Mesothelial cell of epicardium (in vitro differentiated cells): ENCODE measurements at places on chromosomes 2 and 18. TPM values are rescaled to one million over a fixed set of nuclear protein-coding genes. Genes with fewer than 3 reads are reported as not detected.

DNA sequence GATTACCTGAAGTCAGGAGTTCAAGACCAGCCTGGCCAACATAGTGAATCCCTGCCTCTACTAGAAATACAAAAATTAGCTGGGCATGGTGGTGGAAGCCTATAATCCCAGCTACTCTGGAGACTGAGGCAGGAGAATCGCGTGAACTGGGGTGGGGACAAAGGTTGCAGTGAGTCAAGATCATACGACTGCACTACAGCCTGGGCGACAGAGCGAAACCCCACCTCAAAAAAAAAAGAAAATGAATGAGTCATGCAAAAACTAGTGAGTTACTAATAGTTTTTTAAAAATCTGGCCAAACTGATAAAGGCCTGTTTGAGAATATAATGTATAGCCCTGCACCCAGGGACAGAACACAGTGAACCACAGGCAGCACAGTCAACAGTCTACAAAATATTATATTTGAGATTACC is 17.5 kb downstream of the AFG3L2 start:
- DNase-seq, result no peak

- DNase-seq, result no peak
Observed at GRCh38 chr2:73386342-73386868, 769 bp downstream of the ALMS1 start.

DNA sequence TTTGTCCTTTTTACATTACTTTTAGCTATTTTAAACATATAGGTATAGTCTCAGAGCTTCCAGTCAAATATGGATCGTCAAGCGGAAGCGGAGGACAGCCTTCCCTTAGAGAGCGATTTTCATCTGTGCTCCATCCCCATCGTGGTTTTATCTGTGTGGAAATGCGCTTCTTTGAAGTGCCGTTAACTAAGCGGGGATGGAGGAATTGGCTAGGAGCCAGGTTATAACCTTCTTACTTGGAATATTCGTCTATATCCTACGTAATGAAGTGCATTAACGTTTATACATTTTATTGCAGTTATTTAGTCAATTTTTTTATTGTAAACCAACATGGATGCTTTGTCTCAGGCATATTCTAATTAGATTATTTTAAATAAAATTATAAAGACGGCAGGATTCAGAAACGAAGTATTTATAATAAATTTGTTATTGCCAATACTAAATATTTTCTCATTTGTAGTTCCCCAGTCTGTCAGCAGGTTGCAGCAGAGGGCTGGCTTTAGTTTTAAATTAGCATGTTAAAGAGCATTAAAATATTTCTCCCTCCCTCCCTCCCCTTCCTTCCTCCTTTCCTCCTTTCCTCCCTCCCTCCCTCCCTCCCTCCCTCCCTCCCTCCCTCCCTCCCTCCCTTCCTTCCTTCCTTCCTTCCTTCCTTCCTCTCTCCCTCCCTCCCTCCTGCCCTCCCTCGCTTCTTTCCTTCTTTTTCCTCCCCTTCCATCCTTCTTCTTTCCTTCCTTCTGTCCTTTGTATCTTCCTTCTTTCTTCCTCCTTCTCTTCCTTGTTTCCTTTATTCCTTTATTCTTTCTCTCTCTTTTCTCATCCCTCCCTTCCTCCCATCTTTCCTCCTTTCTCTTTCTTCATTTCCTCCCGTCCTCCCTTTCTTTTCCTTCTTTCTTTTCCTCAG is 80.6 kb upstream of the DOCK10 start:
- DNase-seq, result no peak

GRCh38 chr2:237156857-237157779 is 71.4 kb downstream of the COPS8 start:
- DNase-seq, result no peak

DNA sequence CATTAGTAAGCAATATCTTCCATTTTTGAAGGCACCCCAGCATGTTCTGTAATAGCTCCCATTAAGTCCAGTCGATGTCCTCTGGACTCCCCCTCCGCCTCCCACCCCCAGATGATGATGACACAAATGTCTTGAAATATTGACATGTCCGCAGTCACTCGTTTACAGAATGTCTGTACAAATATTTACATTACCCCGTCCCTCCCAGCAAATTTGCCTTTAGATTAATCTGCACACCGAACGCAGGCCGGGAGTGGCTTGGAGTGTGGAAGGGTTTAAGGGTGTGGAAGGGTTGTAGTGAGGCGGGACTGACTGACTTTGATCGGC is 853 bp upstream of the OSBPL6 start:
- no peak for DNase-seq

GRCh38 chr2:140353541-140353940 is 1573.4 kb upstream of the NXPH2 start:
- DNase-seq, result no peak

DNA sequence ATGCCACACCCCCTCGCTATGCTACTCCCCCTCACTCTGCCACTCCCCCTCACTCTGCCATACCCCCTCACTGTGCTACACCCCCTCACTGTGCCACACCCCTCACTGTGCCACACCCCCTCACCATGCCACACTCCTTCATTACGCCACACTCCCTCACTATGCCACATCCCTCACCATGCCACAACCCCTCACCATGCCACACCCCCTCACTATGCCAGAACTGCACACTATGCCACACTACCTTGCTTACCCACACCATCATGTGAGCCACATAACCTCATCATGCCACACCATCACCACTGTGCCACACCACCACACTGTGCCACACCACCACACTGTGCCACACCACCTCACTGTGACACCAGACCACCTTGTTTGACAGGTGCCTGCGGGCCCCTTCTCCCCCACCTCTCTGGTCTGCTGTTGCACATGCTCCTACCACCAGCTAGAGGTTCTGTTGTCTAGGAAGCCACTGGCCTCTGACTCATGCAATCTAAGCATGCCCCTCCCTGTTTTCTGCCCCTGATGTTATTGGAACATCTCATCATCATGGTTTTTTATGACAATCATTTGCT is 22.0 kb downstream of the MARCHF4 start:
- DNase-seq, result no peak

DNA sequence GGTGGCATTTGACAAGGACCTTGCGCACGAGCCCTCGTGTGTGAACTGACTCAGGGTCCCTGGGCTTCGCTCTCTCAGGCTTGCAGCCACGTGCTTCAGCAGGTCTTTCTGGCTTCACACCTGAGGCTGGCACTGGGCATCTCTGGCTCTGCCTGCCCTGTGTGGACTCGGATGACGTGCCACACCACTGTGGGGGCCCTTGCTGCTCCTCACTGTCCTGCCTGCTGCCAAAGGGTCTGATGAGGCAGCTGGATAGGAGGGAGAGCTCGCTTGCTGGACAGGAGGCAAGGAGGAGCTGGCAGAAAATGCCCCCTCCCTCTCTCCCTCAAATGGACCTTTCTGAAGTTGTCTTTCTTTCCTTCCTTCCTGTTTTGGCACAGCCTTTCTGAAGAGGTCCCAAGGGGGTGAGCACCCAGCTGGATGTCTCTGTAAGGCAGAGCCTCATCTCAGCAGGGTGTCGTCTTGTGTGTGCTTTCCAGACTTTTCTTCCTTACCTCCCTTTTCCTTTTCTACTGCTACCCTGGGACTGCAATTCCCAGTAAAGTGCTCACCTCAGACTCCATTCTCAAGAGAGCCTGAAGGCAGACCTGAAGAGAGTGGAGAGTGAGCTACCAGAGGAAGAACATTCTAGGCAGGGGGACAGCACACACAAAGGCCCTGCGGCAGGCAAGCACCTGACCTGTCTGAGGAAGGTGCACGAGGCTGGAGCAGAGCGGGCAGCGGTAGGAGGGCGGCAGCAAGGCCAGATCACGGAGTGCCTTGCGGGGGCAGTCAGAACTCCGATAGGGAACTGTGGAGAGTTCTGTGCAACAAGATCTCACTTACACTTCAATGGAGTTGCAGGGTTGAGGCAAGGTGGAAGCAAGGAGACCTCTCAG is 5.3 kb downstream of the PER2 start:
- no peak for DNase-seq

DNA sequence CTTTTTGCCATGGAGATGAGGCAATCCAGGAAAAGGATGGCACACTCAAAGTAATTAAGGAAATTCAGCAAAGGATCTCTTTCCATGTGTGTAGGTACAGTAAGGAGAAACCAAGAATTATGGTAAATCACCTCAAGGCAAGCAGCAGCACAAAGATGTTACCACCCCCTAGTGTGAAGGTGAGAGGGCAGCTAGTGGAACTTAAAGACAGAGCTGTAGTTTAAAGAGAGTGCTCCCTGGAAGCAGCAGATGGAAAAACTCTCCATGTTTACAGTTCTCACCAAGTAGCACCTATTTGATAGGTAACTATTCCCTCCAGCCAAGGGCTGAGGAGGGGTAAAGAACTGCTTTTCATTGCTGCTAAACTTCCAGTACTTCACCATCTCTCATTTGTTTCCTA is 860.4 kb upstream of the CRIM1 start:
- DNase-seq, result no peak

GRCh38 chr2:8304821-8305766 is 376.8 kb upstream of the ID2 start:
- no peak for DNase-seq

The ALPI gene
- total RNA-seq, result not detected in 3 replicates

The CFC1 gene
- total RNA-seq, result not detected in 3 replicates

The CCDC102B gene
- 5.3 to 8.2 TPM (median 7.1 TPM) in 3 replicates for total RNA-seq

The BCS1L gene
- 36.0 to 39.4 TPM (median 37.8 TPM) in 3 replicates for total RNA-seq

The MSGN1 gene
- not detected in 3 replicates for total RNA-seq

The KRCC1 gene
- 17.0 to 20.7 TPM (median 19.6 TPM) in 3 replicates for total RNA-seq
